Lung microvascular endothelial cell (primary cell): ENCODE measurements at places on chromosomes 3 and 15. TPM values are rescaled to one million over a fixed set of nuclear protein-coding genes. Genes with fewer than 3 reads are reported as not detected.

DNA sequence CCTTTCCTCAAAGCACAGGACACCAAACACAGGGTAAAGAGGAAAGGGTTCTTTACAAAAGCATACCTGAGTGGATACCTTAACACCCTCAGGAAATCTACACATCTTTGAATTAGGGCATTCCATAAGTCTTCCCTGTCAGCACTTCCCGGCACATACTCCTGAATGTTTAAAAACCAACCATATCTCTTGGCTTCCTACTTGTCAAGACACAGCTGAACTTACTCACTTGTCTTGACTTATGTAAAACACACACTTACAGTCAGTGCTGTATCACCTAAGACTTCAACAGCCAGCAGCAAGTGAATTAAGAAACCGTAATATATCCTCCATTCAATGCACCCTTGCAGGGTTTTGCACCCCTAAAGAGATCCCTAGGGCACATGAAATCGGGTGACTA is 17.5 kb downstream of the IL1RAP start:
- DNase-seq, result no peak

GRCh38 chr3:108966773-108967172 is 13.1 kb upstream of the GUCA1C start:
- DNase-seq, result no peak

DNA sequence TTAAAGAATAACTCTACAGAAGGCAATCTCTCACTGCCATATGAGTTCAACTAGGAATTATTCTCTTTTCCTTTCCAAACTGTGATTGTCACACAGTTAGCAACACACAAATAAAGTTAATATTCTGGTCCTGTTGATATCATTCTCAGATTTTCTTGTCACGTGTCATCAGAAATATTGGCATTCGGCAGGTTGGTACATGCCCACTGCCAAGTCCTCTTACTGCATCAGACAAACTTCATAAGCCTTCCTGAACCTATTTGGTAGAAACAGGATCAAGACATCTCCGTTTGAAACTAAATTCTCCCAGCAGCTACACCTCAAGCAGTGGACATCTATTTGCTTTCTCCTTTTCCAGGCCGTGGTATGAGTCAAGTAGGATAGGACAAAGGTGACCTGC is 177.9 kb upstream of the SOX2 start:
- no peak for DNase-seq

GRCh38 chr3:87218560-87218959 is 8.5 kb upstream of the CHMP2B start:
- no peak for DNase-seq

CSPG5 gene
- under 0.01 and 0.40 TPM in 2 replicates for total RNA-seq

GRCh38 chr3:38636881-38637280 is 12.6 kb downstream of the SCN5A start:
- no peak for DNase-seq

GRCh38 chr15:25653371-25653770 is 209.8 kb downstream of the ATP10A start:
- DNase-seq, result no peak

AMT gene
- 0.22 and 0.60 TPM in 2 replicates for total RNA-seq

DNA sequence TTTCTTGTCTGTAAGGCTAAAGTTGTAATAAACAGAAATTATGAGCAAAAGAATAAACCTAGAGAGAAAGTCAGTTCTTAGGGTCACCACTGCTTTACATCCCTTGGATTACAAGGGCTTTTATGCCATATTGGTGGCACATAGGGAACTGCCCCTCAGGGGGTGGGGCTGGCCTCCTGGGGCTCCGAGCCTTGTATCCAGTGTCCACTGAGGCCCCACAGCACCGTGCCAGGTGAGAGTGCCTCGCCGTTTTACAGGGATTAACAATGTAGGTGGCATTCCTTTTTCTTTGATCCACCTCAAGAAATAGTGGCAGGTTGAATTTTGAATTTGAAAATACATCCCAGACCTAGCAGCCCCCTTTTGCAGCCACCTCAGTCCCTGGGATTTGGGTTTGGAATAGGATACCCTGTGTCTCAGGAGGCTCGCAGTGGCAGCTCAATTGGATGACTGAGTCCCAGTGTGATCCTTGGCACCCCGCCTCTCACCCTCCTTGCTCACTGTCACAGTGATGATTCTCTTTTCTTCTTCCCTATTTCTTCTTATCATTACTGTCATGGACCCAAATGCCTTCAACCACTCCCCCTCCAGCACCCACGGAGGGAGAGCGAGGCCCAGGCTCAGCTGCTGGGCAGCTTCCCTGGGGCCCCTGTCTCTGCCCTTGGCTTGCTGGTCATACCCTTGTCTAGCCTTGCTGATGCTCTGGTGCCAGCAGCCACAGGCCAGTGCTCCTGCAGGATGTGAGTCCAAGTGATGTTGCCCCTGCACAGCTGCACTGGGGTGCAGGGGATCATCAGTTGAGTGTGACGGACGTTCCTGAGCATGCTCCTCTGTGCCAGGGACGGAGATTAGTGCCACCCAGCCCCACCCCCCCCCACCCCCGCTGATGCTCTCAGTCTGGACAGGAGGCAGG is 137.9 kb downstream of the DNAJB8 start:
- DNase-seq, result no peak

APBA2 gene
- 17.4 and 25.2 TPM in 2 replicates for total RNA-seq

DNA sequence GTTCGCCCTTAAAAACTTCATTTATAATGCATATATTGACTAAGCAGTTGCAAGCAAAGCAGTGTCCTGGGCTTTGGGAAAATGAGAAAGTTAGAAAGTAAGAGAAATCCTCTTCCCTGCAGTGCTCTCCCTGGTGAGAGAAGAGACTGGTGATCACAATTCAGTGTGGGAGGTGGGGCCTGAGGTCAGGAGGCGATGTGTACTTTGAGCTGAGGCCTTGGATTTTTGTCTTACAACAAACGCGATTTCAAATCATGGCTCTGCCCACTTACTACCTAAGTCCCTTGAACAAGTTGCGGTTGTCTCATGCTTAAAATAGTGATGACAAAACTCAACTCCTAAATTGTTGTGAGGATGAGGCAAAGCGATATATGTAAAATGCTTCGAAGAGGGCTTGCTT is 316.3 kb upstream of the NECTIN3 start:
- DNase-seq, result no peak

DNA sequence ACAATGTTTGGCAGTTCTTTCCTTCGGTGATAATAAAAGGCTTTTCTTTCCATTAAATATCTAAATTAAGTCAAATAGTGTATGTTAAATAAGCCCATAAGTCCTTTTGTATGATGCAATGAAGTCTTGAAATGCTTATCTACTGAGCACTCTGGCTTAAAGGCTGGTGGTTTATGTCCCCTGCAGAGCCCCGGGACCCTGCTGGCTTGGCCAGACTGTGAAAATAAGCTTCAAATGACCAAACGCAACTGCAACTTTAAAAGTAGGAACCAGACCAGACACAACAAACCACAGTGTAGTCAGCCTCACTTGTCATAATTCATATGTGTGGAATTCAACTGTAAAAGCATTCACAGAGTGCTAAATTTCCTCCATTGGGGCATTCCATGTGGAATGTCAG is 72.5 kb downstream of the FOXP1 start:
- peak; percentile 40 for DNase-seq

LHFPL4 gene
- total RNA-seq, result under 0.01 TPM in 2 replicates

XXYLT1 gene
- total RNA-seq, result 18.7 and 24.6 TPM in 2 replicates

DNA sequence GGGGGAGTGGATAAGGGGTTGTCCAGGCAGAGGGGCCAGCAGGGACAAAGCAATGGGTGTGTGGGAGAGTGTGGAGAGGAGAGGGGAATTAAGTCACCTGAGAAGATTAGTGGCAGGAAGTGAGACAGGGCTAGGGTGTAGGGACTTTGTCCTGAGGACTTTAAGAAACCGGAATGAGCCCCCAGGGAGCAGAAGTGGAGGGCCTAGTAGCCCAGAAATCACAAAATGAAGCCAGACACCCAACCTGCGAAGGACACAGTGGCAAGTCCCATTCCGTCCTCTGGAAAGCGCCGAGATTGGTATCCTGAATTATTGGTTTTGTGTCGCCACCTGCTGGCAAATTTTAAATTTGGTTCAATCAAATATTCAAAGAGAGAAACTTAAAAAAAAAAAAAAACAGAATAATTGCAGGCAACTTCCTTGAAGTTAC is 78.0 kb upstream of the SLC25A36 start:
- peak; percentile 57 for DNase-seq

- no peak for DNase-seq
Observed at GRCh38 chr3:23950293-23950692, 5.2 kb downstream of the NR1D2 start.

MKRN2OS gene
- not detected in 2 replicates for total RNA-seq

DNA sequence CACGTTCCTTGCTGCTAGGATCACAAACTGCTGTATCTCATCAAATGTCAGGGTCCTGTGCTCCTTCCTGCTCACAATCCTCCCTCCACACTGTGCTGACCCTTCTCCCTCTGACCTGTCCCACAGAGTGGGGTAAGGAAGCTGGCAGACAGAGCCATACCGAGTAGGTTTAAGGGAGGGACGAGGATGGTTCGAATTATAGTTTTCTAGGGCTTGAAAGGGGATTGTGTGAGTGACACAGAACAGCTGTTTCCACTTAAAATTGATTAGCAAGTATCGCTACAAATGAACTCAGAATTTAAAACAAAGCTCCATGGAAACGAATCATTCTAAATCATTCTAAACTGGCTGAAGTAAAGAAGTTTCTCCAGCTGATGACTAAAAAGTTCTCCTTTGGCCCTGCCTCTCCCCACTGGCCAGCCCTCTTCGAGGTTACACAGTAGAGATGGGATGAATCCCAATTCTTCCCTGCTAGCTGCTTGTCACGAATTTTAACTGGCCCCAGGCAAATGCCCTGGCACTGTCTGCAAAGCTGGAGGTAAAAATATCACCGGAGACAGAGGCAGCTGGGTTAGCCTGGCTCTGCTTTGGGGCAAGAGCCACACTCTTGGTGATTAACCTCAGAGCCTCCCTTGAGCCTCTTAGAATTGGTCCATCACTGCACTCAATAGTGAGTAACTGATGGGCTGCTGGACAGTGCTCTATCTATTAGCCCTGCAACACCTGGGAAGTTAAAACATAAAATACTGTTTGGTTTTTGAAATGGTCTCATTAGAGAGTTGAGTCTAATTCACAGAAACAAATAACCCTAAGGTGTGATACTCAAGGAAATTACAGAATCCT is 194.9 kb downstream of the CHST2 start:
- no peak for DNase-seq

- DNase-seq, result no peak
Observed at GRCh38 chr15:87744815-87745214, 511.7 kb downstream of the NTRK3 start.

TM6SF1 gene
- 30.9 and 51.6 TPM in 2 replicates for total RNA-seq
